Small intestine (tissue), 16 donors: ENCODE measurements at places on chromosomes 12 and 14. TPM values are rescaled to one million over a fixed set of nuclear protein-coding genes. Genes with fewer than 3 reads are reported as not detected.

The NEUROD4 gene
- not detected for polyA plus RNA-seq

GRCh38 chr14:58166005-58166983 lies 14.3 kb upstream of the ARMH4 start:
- no peaks in the 10 kb centered on the region for H3K36me3 ChIP-seq
- no peak overlapping the region for H3K4me3 ChIP-seq
- no peaks in the 10 kb centered on the region for H3K27me3 ChIP-seq
- H3K4me1 ChIP-seq, result no peaks in the 10 kb centered on the region
- H3K27ac ChIP-seq, result no peak overlapping the region
- DNase-seq, result peak; percentile 67

DNA sequence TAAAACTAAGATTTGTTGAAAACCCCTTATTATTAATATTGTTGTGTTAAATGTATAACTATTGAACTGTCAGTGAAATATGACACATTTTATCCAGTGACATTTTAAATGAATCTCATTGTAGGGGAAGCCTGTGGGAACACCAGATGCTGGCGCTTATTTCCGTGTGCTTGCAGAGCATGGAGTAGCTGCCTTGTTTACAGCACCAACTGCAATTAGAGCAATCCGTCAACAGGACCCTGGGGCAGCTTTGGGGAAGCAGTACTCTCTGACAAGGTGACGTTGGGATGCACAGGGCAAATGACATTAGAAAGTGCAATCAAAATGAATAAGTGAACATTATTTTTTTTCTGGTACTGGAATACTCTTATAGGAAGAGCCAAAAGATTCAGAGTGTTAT lies 96.8 kb downstream of the ACSS3 start:
- H3K4me1 ChIP-seq, result no peaks in the 10 kb centered on the region
- H3K27ac ChIP-seq, result no peak overlapping the region
- H3K4me3 ChIP-seq, result no peak overlapping the region
- no peak for DNase-seq

DNA sequence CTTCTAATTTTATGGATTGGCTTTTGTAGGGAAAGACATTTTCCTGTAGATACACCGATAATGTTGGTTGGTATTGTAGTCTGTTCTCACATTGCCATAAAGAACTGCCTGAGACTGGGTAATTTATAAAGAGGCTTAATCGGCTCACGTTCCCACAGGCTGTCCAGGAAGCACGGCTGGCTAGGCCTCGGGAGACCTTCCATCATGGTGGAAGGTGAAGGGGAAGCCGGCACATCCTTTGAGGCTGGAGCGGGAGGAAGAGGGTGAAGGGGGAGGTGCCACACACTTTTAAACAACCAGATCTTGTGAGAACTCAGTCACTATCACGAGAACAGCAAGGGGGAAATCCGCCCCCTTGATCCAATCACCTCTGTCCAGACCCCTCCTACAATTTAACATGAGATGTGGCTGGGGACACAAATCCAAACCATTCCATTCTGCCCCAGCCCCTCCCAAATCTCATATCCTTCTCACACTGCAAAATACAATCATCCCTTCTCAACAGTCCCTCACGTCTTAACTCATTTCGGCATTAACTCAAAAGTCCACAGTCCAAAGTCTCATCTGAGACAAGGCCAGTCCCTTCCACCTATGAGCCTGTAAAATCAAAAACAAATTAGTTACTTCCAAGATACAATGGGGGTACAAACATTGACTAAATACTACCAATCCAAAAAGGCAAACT lies 66.7 kb upstream of the EIF5 start:
- H3K27ac ChIP-seq, result no peak overlapping the region
- no peak overlapping the region for H3K4me3 ChIP-seq
- peak; percentile 35 for DNase-seq
- no peaks in the 10 kb centered on the region for H3K27me3 ChIP-seq
- H3K36me3 ChIP-seq, result no peaks in the 10 kb centered on the region

DNA sequence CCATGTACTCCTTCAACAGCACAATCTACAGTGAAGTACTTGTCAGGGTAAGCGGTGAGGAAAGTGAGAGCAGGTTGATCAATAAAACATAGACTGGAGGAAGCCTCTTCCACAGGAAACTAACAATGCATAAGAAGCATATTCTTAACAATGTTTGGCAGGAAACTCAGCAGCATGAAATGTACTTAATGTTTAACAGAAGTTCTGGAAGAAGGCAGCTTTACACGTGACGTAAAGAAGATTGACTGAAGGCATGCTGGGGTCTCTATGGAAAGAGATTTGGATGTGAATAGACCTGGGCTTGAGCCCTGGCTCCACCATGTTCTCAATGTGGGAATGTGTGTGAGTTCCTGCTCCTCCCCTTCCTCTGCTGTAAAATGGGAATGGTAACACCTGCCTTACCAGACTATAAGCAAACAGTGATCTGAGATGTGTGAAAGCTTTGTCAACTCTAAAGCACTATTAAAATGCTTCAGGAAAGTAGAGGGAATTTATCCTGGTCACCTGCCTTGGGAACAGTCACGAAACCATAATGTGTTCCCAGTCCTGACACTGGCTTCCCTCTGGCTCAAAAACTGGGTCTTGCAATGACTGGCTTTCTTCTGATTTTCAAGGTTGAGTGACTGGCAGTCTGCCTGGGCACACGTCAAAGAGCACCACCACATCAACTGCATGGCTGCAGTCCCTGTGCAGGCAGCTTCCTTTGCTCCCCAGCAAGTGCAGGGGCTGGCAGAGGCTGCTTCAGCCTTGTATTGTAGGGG lies 384.6 kb downstream of the APAF1 start:
- H3K4me1 ChIP-seq, result no peaks in the 10 kb centered on the region
- DNase-seq, result no peak
- no peaks in the 10 kb centered on the region for H3K36me3 ChIP-seq
- H3K27me3 ChIP-seq, result no peaks in the 10 kb centered on the region
- H3K27ac ChIP-seq, result no peak overlapping the region
- no peak overlapping the region for H3K4me3 ChIP-seq

DNA sequence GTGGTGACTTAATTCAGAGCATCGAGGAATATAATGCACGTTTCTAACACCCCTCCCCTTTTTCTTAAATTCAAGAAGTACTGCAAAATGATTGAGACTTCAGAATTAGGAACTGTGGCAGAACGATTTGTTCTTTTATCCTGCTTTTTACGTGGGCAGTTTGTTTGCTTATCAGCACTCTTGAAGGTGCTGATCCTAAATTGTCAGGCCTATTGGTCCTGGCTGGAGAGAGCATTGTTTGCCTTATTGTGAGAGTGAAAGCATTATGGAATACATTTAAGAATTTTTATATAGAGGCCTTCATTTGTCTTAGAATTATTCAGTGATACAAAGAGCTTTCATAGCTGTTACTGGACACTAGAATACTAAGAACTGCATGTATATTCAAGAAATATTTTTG lies 59.1 kb downstream of the TMTC2 start:
- H3K4me3 ChIP-seq, result no peak overlapping the region
- H3K4me1 ChIP-seq, result no peaks in the 10 kb centered on the region
- H3K36me3 ChIP-seq, result no peaks in the 10 kb centered on the region
- H3K27ac ChIP-seq, result no peak overlapping the region
- DNase-seq, result no peak
